Neuronal stem cell (in vitro differentiated cells): ENCODE measurements at places on chromosomes 3 and 15.

GRCh38 chr15:101425787-101426365, 63.6 kb downstream of the PCSK6 start:
- no peak for DNase-seq

DNA sequence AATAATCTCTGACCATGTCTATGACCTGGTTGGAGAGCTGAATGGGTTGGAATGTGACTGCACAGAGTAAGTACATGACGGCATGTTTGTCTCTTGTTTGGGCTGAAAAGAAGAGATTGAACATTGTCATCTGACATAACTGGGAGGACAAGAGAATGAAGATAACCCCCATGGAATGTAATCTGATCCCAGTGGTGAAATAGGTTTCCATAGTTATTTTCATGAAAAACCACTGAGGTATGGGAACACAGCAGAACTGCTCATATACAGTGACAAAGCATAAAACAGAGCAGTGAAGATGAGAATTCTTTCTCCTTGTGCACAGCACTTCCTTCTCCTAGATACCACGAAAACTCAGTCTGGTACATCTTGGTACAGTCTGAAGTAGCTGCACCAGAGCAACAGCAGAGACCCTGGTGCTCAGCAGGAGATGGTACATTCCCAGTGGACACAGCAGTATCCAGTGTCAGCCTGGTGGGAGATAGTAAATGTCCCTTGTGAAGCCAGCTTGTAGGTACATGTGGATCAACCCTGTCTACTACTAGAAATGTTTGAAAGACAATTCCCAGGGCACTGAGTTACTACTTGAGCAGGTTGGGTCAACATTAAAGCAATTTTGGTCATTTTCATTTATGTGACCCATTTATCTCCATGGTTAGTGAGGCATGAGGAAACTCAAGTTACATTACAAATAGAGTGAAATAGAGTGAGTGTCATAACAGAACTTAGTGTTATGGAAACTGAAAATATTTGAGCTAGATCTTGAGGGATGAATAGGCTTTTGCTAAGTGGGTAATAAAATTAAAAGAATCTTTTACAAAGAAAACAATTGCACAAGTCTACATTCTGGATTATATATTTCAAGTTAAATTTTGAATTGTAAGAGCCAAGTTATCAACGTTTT, 178.3 kb downstream of the SUCNR1 start:
- no peak for DNase-seq

- DNase-seq: no peak
Measured at GRCh38 chr15:99719096-99719541, 14.1 kb downstream of the LYSMD4 start.

- no peak for DNase-seq
Measured at GRCh38 chr3:14121859-14122258, 2.8 kb downstream of the CHCHD4 start.

DNA sequence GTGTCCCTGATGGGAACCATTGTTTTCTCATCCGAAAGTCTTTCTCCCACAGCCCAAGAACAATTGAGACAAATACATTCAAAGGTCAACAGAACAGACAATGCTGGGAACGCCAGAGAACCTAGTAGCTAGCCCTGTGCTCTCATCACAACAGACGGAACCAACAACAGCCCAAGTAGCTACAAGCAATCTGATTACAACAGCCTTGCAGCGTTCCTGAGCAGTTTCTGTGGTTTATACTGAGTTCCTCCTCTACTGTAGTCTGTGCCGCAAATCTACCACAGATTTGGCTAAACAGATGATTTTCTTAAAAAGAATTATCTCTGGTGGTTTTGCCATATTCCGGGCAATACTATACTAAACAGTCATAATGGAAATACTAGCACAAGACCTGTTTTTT, 435.6 kb downstream of the MECOM start:
- no peak for DNase-seq

GRCh38 chr3:179272385-179272784, 21.5 kb upstream of the KCNMB3 start:
- no peak for DNase-seq

GRCh38 chr15:93189561-93189960, 100.5 kb upstream of the RGMA start:
- no peak for DNase-seq

- DNase-seq: no peak
Measured at GRCh38 chr3:146540978-146541377, 3.4 kb downstream of the PLSCR1 start.

- no peak for DNase-seq
Measured at GRCh38 chr3:126105691-126106187, 21.8 kb upstream of the SLC41A3 start.

DNA sequence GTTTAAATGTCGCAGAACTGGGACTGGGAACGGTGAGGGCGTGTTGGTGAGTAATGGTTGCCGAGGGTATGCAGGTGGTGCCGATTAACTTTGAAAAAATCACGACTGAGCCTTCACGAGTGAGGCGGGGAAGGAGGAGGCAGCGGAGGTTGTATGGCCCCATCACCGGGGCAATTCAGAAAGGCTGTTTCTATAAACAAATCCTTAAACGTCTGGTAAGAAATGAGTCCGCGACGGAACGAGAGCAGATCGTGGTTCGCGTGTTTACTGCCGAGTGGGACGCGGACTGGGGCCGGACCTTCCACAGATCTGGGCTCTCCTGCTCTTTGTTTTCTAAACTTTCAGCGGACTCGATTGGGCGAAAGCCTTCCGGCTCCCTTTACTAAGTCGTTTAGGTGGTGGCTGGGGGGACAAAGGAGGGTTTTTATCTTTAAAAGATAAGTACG, 2.7 kb downstream of the IGF1R start:
- DNase-seq: no peak

GRCh38 chr3:65604863-65605526, 433.7 kb downstream of the MAGI1 start:
- no peak for DNase-seq

- DNase-seq: no peak
Measured at GRCh38 chr3:132448216-132448961, 31.1 kb downstream of the DNAJC13 start.

GRCh38 chr3:111762537-111762936, 96.5 kb upstream of the PHLDB2 start:
- no peak for DNase-seq
